Activated CD8-positive, alpha-beta memory T cell treated with anti-CD3 and anti-CD28 coated beads, Interleukin-2, amount 10 ng/mL, durations not matched to agents 7 days and 5 days (primary cell): ENCODE measurements at places on chromosomes 6 and 20.

GRCh38 chr6:53985366-53985765, 125.9 kb upstream of the MLIP start:
- DNase-seq: no peak

DNA sequence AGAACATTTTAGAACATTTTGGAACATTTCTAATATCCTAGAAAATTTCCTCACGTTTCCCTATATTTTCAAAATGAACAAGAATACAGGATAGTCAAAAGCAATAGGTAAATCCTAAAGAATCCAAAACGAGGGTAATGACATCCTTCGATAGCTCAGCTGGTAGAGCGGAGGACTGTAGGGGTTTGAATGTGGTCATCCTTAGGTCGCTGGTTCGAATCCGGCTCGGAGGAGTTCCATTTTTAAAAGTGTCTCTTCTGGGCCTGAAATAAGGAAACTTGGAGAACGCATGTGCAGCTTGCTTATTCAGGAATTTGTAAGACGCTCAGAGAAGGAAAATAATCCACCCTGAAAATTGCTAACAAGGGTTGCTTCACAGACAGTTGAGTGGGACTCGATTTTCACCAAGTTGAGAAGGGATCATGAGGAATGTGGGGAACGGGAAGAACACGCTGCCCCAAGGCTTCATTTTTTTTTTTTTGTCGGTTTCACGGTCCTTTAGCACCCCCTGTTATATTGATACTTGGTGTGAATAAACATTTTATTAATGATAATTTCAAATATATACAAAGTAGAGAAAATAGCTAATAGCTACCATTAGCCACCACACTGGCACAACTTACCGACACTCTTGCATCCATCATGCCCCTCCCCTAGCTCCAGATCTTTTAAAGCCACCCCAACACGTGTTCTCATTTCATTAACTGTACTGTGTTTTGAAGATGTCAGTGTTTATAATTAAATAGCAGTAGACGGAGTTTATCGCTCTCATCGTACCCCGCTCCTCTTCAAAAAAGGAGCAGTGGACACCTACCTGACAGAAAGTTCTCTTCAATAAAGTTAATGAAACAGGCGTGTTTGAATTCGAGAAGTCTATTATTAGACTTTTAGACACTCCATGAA, 1.8 kb upstream of the ABT1 start:
- DNase-seq: peak; percentile 53

GRCh38 chr6:42387336-42387735, 64.4 kb downstream of the TRERF1 start:
- DNase-seq: no peak

- DNase-seq: no peak
These were observed 504.3 kb downstream of the EYS start for GRCh38 chr6:65202738-65203137.

DNA sequence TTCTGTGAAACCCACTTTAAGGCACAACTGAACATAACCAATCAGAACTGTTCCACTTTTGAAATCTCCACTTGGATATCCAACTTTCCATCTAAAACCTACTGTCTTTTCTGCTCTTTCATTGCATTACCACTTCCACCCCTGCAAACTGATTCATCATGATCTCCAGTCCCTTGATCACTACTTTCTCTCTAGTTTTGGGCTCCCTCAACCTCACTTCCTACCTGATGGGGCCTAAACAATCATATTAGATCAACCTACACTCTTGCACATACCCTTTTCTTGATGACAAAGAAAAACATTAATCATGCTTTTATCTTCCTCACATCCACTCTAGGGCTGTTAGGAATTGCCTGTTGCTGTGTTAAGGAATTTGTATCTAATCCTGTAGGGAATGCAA, 137.6 kb downstream of the PDSS2 start:
- DNase-seq: no peak

DNA sequence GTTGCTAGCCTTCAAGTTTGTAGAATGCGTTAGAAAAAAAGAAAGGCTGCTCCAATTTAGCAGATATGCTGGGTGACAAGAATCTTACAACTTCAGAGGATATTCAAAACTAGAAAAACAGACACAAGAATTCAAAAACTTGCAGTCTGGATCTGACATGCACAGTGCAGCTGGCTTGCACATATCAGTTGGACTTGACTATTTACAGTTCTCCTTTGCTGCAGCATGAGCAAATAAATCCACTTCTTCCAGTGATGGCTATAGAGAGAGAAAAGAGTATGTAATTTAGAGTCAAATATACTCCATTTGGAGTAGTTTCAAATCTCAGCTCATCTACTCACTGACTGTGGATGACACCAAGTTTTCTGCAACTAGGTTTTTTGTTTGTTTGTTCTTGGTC, 247.0 kb downstream of the RIMS1 start:
- DNase-seq: no peak

GRCh38 chr6:43401730-43402129, 25.6 kb upstream of the ABCC10 start:
- DNase-seq: no peak

DNA sequence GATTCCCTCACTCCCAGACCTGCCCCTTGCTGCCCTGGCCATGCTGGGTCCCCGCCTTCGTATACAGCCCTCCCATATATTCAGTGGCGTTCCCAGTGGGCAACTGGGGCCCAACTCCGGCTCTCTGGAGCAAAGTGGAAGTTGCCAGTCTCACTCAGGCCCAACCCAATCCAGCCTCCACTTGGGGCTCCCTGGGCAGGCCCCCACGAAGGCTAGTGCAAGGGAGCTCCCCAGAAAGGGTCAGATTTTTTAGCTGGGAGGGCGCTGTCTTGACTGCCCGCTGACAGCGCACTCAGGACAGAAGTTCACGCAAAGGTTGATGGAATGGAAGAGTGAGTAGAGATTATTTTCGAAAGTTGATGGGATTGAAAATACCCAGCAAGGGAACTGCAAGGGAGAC, 5.9 kb downstream of the TP53TG5 start:
- peak; percentile 33 for DNase-seq

DNA sequence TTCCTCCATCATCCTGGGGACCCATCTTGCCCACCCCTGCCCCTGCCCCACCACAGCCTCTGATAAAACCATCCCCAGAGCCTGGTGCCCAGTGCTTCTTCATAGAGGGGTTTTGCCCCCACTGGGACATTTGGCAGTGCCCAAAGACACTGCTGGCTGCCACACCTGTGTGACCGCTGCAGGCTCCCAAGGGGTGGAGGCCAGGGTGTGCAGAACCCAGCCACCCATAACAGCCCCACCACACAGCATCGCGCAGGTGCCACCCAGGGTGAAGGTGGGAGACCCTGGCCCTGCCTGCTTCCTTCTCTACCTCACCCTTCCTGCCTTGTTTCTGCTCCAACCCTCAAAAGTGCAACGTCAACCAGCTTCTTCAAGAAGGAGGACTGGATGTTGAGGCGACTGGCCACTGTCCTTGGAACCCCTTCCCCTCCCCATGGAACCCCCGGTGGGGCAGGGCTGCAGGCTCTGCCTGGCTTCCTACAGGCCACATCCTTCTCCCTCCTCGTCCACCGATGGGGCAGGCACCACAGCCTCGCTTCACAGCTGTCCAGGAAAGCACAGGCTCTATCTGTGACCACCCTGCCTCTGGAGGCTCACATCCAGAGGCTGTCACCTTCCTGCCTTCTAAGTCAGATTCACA, 79.2 kb upstream of the MPC1 start:
- no peak for DNase-seq

GRCh38 chr20:62886709-62887058, 25.1 kb upstream of the TCFL5 start:
- DNase-seq: no peak

DNA sequence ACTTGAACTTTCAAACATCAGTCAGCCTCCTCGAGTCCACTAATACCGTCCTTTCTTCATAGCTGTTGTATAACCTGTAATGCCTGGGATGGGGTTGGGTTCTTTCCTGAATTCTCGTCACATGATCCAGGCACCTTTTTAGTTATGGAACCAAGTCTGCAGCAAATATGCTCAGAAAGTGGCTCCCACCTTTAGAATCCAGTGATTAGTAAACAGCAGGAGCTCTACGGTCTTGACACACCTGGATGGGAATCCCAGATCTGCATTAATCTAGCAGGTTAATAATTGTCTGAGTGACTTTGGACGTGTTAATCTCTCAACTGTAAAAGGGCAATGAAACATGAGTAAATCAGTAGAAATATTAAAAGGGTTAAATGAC, 729 bp upstream of the ZHX3 start:
- no peak for DNase-seq

DNA sequence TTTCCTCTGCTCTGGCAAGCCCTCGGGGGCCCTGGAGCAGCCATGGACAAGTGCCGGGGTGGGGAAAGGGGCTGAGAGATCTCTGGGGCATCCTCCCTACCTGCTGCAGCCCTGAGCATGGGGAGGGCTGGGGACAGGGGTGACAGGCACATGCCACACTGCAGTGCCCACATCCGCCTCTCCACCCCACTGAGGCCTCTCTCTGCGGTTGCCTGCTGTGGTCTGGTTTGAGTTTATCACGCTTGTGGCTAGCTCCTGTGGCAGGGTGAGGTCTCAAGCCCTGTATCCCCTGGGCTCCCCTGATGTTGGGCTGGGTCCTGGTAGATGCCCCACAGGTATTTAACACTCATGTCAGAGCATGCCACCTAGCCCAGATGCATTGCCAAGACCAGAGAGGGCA, 52.9 kb upstream of the MLN start:
- peak; percentile 94 for DNase-seq

DNA sequence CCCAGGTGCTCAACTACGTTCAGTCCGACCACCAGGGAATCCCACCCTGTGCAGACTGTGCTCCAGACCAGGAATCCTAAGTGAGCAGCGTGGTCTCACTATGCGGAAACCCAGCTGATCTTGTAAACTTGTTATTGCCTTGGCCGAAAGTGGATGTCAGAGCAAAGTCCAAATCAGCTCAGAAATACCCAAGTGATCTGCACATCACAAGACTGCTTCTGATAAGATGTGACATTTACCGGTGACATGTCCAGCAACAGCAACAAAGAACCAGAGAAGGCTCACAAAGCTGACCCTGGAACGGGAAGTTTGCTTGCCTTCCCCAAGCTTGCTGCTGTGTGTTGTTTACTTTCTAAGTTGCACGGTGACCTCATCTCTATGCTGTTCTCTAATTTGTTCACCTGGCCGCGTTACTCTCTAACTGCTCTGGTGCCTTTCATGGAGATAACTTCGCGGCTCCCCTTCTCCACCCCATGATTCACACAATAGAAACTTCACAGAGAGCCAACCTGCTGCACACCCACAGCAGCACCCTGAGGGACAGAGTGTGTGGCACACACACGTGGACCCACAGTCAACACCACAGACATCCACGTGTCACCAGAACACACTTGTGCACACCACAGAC, 1.7 kb downstream of the BNIP5 start:
- no peak for DNase-seq

- no peak for DNase-seq
These were observed 208.2 kb downstream of the SMOC2 start for GRCh38 chr6:168649209-168649608.

DNA sequence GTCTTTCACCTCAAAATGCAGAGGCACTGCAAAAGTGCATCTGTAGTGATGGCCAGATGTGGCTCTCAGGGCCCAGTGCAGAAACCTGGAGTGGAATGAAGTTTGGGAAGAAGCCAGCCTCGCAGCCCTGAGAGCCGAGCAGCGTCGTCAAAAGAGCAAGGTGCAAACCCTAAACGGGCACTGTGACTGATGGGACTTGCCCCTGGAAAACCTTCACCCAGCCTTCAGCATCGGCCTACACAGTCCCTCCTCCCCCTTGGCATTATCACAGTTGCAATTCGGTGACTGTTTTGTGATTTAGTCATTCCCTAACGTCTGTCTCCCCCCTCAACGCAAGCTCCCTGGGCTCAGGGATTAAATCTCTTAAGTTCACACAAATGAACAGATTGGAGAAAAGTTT, 38.6 kb downstream of the TAF4 start:
- DNase-seq: no peak
